ENCODE measurements at places on chromosomes 6 and 20.

- peaks cover 50% of the 10 kb centered on the region for H3K36me3 ChIP-seq
- DNase-seq, result no peak
- no peak overlapping the region for H3K4me3 ChIP-seq
These were observed 26.3 kb downstream of the ITCH start for GRCh38 chr20:34389206-34389953.

GRCh38 chr6:47375426-47375825, 65.7 kb upstream of the TNFRSF21 start:
- no peaks in the 10 kb centered on the region for H3K4me1 ChIP-seq
- H3K36me3 ChIP-seq, result no peaks in the 10 kb centered on the region
- H3K27me3 ChIP-seq, result no peaks in the 10 kb centered on the region
- no peak for DNase-seq
- no peak overlapping the region for H3K4me3 ChIP-seq

DNA sequence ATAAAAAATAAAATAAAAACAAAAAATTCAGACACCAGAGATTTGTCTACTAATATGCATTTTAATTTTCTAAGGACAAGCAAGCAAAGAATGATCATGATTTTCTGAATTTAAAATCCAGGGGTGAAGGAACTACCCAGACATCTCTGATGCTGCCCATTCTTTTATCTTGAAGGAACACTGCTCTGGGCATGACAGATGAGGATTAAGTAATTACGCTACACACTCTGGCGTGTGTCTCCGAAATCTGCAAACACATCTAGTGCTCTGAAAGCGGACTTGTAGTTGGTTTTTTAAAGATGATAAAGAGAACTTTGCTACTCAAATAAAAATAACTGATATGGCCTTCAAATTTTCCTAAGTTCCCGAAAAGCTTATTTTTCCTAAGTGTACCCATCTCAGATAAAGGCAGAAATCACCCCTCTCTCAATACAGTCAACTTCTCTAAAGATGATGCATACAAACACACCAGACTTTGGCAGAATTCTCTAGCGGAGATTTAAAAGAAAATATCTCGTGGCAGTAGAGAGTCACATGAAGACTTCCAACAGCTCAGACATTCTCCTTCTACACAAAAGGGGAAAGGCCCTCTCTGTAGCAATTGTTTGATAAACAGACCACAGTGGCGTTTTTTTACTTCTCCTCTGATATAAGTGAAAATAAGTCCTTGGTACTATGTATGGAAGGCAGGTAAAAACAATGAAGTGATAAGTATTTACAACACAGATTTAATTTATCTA, 133.8 kb downstream of the BACH2 start:
- H3K27me3 ChIP-seq, result no peaks in the 10 kb centered on the region
- peak overlapping the region; percentile 5 for H3K27ac ChIP-seq
- no peak for DNase-seq
- no peak overlapping the region for H3K4me3 ChIP-seq

- no peak overlapping the region for H3K27ac ChIP-seq
- H3K36me3 ChIP-seq, result no peaks in the 10 kb centered on the region
- no peak overlapping the region for H3K4me3 ChIP-seq
- no peaks in the 10 kb centered on the region for H3K27me3 ChIP-seq
These were observed 79.2 kb upstream of the SLC2A12 start for GRCh38 chr6:134131530-134132139.

GRCh38 chr20:32542259-32542615, 42.9 kb downstream of the NOL4L start:
- H3K27ac ChIP-seq, result peak overlapping the region; percentile 83
- no peaks in the 10 kb centered on the region for H3K36me3 ChIP-seq

DNA sequence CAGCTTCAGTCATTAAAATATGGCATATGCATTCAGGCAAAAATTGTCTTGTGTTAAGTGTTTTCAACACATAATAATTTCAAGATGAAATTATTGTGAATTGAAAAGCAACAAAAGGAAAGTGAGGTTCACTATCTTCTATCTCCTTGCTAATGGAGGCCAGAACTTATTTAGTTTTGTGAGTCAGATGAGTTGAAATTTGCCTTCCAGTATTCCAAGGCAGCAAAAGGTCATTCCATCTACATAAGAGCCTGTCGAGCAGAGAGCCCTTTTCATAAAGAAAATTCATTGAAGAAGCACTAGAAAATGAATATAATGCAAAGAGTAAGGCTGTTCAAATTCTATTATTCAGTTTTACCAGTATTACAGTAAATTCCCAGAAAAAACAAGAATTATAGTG, 274.3 kb downstream of the PLCB1 start:
- H3K4me1 ChIP-seq, result no peaks in the 10 kb centered on the region
- no peak overlapping the region for H3K4me3 ChIP-seq
- no peaks in the 10 kb centered on the region for H3K36me3 ChIP-seq
- no peak overlapping the region for H3K27ac ChIP-seq
- H3K27me3 ChIP-seq, result no peaks in the 10 kb centered on the region
- DNase-seq, result no peak

DNA sequence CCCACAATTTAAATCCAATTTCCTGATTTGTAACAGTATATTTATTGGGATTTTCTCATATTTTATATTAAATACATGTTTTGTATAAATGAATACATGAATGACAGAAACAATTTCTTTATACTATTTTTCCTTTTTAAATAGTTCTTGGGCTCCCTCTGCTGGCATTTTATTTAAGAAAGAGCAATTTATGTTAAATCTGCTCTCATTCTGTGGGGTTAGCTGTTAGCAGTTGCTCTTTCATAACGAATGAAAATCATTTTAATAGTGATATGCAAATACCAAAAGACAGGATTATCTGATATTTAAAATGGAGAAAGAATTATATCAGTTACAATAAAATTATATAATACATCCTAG, 118.3 kb downstream of the RALGAPA2 start:
- H3K36me3 ChIP-seq, result peaks cover 7% of the 10 kb centered on the region
- DNase-seq, result no peak
- no peak overlapping the region for H3K4me3 ChIP-seq
- no peaks in the 10 kb centered on the region for H3K4me1 ChIP-seq
- H3K27me3 ChIP-seq, result no peaks in the 10 kb centered on the region

DNA sequence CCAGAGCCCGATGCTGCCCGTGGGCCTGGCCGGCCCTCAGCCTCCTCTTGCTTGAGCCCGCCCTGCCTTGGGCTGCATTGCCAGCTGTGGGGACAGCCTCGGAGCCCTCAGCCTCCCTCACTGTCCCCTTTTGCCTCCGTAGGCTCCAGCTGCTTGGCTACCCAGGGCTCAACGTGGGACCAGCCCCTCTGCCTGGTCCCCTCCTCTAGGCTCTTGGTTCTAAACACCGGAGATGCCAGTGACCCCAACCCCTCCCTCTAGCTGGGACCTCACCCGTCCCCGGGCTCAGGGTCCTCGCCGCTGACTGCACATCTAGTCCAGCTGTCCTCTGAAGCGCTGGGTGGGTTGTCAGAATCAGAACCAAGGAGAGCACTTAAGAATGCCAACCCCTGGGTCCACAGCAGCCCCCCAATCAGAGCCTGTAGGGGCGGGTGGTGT, 345.2 kb downstream of the ZFAND3 start:
- H3K36me3 ChIP-seq, result no peaks in the 10 kb centered on the region
- no peak overlapping the region for H3K4me3 ChIP-seq
- H3K27me3 ChIP-seq, result no peaks in the 10 kb centered on the region
- no peak for DNase-seq
- H3K27ac ChIP-seq, result no peak overlapping the region

- H3K27me3 ChIP-seq, result no peaks in the 10 kb centered on the region
- no peak overlapping the region for H3K4me3 ChIP-seq
- H3K27ac ChIP-seq, result no peak overlapping the region
- no peaks in the 10 kb centered on the region for H3K4me1 ChIP-seq
- no peak for DNase-seq
These were observed 240.1 kb downstream of the KCNQ5 start for GRCh38 chr6:72861935-72862432.

DNA sequence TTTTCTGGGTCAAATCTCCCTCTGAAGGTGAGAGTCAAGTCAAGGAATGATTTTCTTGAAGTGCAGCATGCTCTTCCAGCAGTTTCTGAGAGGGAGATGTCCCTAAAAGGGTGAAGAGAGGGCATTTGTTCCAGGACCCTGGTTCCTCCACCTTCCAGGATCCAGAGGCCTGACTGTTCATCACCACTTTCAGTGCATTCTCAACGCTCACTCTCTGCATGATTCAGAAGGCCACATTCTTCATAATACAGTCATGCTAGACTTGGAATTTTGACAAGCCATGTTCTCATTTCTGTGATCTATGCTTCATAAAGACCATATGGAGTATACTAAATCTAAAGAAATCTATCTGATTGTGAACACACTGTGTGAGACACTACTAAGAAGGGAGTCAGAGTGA, 85.1 kb downstream of the PDE7B start:
- H3K36me3 ChIP-seq, result no peaks in the 10 kb centered on the region
- no peaks in the 10 kb centered on the region for H3K27me3 ChIP-seq
- H3K27ac ChIP-seq, result no peak overlapping the region

- no peak overlapping the region for H3K4me3 ChIP-seq
- no peaks in the 10 kb centered on the region for H3K27me3 ChIP-seq
- no peak overlapping the region for H3K27ac ChIP-seq
- no peaks in the 10 kb centered on the region for H3K36me3 ChIP-seq
- H3K4me1 ChIP-seq, result no peaks in the 10 kb centered on the region
- no peak for DNase-seq
These were observed 43.2 kb downstream of the RAB44 start for GRCh38 chr6:36740818-36741179.

- DNase-seq, result peak; percentile 54
- no peak overlapping the region for H3K4me3 ChIP-seq
- no peaks in the 10 kb centered on the region for H3K36me3 ChIP-seq
- H3K27me3 ChIP-seq, result peaks cover 5% of the 10 kb centered on the region
These were observed 21.9 kb upstream of the CDH4 start for GRCh38 chr20:61230166-61230565.

DNA sequence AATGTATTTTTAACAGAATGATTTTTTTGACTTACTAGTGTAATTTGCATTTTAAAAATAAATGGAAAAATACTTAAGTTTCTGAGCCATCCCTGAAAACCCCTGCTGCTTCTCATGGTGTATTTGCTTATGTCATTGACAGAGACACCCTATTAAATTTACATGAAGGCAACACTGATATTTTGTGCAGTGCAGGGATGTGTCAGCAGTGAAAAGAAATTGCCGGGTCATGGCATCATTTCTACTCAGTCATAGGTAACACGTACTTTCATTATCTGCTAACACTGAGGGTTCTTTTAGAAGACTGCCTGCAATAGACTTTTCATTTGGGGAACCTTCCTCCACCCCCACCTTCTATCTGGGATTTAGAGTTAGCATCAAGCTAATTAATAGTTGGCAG, 136.7 kb upstream of the RNF217 start:
- H3K4me1 ChIP-seq, result no peaks in the 10 kb centered on the region
- no peak overlapping the region for H3K27ac ChIP-seq

DNA sequence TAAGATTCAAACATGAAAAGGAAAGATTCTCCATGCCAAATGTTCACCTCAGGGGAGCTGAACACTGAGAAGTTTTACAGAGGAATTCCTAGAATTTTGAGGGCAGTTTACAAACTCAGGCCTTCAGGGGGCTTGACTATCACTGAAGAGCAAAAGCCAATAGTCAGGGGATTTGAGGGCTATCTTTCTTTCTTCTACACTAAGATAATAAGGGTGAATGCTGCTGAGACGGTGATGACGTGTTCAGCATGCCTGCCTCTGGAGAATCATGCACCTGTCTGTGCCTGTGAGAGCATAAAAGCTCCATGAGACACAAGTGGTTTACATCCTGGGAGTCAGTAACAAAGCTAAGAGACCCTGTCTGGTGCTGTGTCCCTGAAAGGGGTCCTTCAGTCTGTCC, 1085.6 kb downstream of the KIF16B start:
- no peaks in the 10 kb centered on the region for H3K36me3 ChIP-seq
- no peaks in the 10 kb centered on the region for H3K27me3 ChIP-seq
- DNase-seq, result peak; percentile 48
- peak overlapping the region; percentile 33 for H3K27ac ChIP-seq

GRCh38 chr6:153023977-153024708, 21.6 kb upstream of the MTRF1L start:
- H3K27ac ChIP-seq, result no peak overlapping the region

DNA sequence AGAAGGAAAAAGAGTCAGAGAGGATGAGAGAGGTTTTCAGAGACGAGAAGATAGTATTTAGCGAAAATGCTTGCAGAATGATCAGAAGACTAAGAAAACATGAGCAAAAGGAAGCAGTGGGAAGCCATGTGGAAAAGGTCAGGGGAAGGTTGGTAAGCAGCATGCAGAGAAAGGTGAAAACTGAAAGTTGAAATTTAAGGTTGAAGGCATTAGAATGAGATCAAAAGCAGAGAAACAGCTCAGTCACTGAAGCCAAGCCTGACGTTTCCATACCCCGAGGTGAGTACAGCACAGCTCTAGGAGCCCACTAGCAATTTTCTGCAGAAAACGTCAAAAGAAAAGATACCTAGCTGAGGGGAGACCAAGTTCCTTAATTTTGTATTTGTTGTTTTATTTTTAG, 19.1 kb upstream of the TFB1M start:
- no peaks in the 10 kb centered on the region for H3K36me3 ChIP-seq
- no peak overlapping the region for H3K27ac ChIP-seq
- H3K4me3 ChIP-seq, result no peak overlapping the region
- no peak for DNase-seq
- no peaks in the 10 kb centered on the region for H3K27me3 ChIP-seq

GRCh38 chr6:1873781-1874180, 264.1 kb downstream of the FOXC1 start:
- H3K4me3 ChIP-seq, result no peak overlapping the region
- H3K27me3 ChIP-seq, result no peaks in the 10 kb centered on the region
- H3K36me3 ChIP-seq, result no peaks in the 10 kb centered on the region
- H3K27ac ChIP-seq, result no peak overlapping the region

DNA sequence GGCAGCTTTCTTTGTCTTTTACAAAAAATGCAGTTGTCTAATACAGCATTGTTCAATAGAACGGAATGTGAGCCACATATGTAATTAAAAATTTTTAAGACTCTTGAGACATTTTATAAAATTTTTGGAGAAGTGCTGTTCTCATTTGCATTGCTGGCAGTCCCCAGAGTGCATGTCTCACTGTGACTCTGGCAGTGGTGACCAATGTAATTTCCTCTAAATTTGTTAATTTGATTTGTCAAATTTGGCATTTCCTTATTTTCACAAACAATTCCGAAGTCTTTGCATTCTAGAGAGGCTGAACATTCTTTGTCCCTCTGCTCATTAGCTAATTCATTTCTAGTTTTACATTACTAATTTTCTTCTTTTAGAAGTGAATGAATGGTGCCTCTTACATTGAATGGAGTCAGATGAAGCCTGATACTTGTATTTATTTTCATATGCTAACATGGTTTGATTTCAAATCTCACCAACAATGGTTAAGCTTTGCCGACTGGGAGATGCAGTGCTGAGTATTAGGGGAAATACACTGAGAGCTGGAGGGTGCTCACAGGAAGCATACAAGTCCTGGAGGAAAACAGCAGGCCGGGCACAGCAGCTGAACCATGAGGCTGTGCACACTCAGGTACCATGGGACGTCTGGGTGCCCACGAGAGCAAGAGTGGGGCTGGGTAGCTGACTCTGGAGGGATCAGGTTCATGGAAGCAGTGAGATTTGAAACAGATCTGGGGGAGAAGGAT, 68.5 kb upstream of the ARMC2 start:
- H3K27me3 ChIP-seq, result peaks cover 26% of the 10 kb centered on the region
- no peak overlapping the region for H3K4me3 ChIP-seq
- H3K36me3 ChIP-seq, result no peaks in the 10 kb centered on the region
- no peaks in the 10 kb centered on the region for H3K4me1 ChIP-seq
- no peak for DNase-seq
- H3K27ac ChIP-seq, result no peak overlapping the region

Data from endodermal cell (in vitro differentiated cells).